Activated CD4-positive, alpha-beta memory T cell treated with anti-CD3 and anti-CD28 coated beads, Interleukin-2, amount 10 ng/mL, durations not matched to agents 7 days and 5 days (primary cell): ENCODE measurements at places on chromosomes 3 and 15.

- no peak for DNase-seq
Observed at GRCh38 chr3:112531358-112531781, 30.4 kb downstream of the ATG3 start.

DNA sequence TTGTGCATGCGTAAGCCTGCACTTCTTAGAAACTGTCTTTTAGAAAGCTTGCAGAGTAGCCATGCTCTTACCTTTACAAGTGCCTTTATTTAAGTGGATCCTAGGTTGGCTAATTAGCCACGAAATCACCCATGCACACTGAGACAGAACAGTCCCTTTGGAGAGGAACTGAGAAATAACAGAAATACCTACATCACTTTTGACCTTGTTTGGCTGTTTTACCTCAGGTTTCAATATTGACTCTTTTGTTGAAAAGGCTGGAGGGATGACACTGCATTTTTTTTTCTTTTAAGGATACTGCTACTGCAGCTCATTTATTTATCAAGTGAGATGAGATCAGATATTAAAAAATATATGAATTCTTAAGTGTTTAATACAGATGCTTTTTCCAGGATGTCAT is 155.6 kb upstream of the GOLIM4 start:
- DNase-seq = no peak

DNA sequence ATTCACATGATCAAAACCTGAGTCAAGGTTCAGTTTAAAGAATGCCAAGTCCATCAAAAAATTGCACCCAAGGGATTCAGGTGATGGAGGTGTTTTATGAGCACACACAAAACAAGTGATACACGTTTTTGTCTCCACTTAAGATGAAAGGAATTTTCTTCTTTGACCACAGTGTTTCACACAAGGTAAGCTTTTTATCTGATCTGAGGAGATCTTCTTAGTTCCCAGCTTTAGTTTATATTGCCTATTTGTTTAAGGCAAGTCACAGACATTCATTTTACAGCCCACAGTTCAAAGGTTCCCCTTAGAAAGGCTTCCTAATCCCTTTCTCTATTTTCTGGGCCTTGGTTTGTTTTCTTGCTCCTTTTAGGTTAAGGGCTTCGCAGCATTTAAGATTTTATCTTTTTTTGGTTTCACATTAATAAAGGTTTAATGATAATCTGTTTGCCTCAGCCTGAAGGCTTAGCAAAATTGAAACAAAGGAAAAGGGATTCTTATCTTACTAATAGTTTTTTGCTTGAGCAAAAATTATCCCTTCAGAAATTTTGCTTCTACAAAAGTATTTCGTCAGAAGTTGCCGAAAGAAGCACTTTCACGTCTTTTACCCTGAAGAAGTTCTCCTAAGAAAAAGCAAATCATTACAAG is 420.5 kb upstream of the NAALADL2 start:
- no peak for DNase-seq

DNA sequence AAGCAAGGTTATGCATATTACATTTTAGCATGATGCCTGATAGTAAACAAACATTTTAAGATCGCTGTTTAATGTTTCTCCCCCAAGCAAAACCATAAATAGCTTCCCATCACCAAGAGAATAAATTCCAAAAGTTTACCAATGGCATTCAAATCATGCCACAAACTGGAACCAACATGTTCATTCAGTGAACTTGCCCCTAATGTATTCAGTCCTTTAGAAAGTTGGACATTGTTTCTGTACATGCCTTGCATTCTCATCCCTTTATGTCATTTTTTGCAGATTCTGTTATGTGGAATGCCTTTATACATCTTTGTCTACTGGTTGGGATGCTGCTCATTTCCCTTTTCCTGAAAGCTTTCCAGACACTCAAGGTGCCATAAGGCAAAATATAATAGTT is 105.5 kb downstream of the PYDC2 start:
- no peak for DNase-seq

- DNase-seq = no peak
Observed at GRCh38 chr15:99562238-99562637, 3.5 kb upstream of the MEF2A start.

DNA sequence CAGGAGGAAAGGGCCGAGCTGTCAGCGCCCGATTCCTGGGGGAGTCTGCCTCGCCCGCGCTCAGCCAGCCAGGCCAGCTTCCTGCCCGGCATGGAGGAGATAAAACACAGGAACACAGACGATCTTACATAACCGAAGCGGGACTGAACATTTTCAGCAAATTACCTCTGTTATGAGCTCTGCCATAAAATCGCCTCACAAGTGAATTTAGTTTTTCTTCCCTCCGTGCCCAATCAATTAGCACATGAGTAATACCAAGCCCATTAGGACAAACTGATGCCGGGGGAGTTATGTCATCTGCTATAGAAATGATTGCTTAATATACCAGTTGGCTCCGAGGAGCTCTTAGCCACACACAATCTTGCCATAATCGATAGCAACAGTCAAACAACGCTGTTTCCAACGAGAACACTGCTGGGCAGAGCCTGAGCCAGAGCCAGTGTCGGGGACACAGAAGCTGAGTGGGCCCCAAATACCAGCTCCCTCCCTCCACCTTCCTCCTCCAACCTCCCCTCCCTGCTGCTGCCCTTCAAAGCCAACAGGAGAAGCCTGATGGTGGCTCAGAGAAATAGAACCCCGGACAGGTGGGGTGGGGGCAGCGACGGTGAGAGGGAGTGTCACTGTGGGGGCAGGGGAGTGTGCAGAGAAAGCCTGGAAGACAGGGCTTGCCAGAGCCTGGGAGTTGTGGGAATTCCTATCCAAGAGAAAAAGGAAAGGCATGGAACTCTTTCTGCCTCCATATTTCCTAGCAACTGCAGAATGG is 279.4 kb upstream of the TLE3 start:
- no peak for DNase-seq

DNA sequence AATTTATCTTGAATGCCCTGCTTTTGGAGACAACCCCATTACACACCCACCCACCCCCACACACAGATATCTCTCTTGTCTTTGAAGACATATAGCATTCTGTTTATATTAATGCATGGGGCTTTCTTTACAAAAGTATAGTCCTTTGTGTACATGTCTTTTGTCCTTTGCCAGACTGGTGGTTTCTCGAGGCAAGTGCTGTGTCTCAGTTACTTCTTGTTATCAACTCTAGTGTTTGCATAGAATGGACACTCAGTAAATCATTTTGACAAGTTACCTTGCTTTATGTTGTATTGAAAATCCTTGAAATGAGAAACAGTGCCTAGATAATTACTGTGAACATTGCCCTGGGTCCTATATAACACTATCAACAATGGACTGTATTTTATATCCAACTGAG is 33.9 kb downstream of the KBTBD8 start:
- no peak for DNase-seq

- no peak for DNase-seq
Observed at GRCh38 chr3:182116386-182116785, 404.7 kb downstream of the SOX2 start.
